ELF-1 (cell line): ENCODE measurements at places on chromosomes 13 and 19.

DNA sequence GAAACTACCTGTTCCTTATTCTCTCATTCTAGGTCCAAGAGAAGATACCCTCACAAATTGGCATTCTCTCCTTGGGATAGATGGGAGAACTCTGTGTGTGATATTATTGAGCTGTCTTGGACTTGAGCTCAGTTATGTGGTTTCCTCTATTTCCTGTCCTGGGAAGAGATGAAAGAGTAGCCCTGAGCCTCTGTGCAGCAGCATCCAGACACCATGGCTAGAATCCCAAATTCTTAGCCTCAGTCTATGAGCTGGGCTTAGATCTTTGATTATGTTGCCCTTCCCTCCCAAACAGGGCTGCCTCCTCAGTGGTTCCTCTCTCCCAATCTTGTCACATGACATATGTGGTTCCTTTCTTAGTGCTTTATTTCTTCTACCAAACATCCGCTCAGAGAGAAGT is 290.7 kb downstream of the SPRY2 start:
- DNase-seq = no peak

- no peak for DNase-seq
Observed at GRCh38 chr13:74325106-74325505, 190.9 kb upstream of the KLF12 start.

GRCh38 chr19:2385053-2385721 is 25.1 kb downstream of the TMPRSS9 start:
- peak; percentile 92 for DNase-seq

- peak; percentile 20 for DNase-seq
Observed at GRCh38 chr13:51747438-51748434, 56.2 kb downstream of the DHRS12 start.

DNA sequence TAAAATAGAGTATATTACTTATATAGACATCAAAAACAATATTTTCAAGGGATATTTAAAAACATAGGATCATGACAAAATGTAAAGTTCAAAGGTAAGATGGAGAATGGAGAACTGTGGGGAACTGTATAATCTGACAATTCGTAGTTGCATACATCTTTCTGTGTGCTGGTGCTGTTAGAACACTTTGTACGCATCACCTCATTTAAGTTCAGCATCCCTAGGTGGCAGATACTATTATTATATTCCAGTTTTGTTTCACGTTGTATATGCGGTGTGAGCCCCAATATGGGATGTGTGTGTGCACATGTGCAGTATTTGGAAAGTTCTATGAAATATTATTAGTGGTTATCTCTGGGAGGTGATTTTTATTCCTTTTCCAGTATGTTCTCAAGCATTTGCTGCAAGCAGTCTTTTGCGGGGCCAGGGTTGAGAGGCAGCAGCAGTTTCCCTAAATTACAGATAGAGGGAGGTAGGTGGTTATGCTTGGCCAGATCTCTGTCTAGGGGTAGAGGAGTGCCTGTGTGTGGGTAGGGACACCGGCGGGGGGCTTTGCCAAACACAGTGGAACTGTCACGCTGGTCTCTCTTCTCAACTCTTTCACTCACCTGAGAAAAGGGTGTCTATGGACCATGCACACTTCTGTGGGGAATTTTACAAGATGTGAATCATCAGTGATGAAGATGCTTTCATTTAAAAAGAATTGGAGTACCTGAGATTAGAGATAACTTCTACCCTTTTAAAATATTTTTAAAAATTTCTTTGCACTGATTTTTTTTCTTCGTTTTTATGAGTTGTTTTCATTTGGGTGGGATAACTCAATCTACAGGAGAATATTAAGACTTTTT is 55.6 kb upstream of the ALOX5AP start:
- DNase-seq = peak; percentile 52

DNA sequence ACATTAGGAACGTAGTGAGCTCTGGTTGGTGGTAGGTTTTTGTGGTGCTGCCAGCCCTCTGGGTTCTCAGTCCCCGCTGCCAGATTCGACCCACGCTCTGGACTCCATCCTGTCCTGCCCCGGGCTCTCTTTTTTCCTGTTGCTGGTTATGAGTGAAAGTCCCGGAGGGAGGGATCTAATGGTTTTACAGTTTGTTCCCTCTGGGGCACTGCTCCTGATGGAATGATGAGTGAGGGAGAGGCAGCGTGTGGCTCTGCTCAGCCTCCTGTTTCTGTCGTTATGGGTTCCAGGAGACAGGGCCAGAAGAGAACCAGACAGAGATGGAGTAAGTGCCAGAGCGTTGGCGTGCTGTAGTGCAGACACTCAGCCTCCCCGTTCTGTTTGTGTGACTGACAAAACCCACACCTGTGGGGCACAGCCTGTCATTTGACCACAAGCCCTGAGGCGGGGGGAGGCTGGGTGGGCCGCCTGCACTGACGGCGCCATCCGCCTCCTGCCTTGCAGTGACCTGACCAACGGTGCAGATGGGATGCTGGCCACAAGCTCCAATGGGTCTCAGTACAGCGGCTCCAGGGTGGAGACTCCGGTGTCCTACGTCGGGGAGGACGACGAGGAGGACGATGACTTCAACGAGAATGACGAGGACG is 18.3 kb downstream of the ATP4B start:
- no peak for DNase-seq

- no peak for DNase-seq
Observed at GRCh38 chr13:48009284-48009683, 8.2 kb upstream of the SUCLA2 start.

GRCh38 chr13:50805805-50806204 is 37.7 kb downstream of the DLEU7 start:
- no peak for DNase-seq

- no peak for DNase-seq
Observed at GRCh38 chr13:108948251-108948671, 318.9 kb downstream of the MYO16 start.

DNA sequence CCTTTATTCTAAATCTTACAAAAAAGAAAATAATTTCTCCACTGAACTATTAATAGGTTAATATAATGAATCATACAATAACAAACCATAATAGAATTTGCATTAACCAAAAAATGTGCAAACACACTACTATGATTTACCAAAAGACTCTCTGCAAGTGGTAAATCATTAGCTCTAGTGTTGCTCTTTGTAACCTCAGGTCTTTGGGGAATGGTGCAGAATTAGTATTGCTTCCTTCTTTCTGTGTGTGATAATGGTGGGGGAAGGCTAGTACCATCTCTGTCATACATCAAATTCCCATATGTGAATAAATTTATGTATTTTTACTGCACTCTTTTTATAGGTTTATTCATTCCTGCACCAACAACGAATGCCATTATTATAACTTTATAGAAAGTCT is 105.1 kb downstream of the COG6 start:
- DNase-seq = no peak
